Natural killer cell treated with Interleukin-12 subunit alpha and Interleukin-12 subunit beta and Interleukin-15 and Interleukin-18, amount 100 ng/mL, for 72 hours (primary cell): ENCODE measurements at places on chromosomes 3 and 15. TPM values are rescaled to one million over a fixed set of nuclear protein-coding genes. Genes with fewer than 3 reads are reported as not detected.

DNA sequence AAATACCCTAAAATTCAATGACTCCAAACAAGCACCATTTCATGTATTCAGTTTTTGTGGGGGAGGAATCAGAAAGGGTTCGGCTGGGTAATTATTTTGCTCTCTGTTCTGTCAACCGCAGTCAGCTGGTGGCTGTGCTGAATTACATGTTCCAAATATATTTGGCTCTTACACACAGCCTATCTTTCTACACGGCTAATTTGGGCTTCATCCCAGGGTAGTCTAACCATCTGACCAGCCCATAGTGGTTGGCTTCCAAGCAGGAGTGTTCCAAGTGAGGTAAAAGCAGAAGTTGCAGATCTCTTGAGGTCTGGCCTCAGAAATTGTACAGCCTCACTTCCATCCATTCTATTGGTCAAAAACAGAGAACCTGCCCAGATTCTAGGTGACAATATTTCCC lies 760.8 kb upstream of the SEMA6D start:
- no peak for DNase-seq
- no peaks in the 10 kb centered on the region for H3K4me1 ChIP-seq
- no peaks in the 10 kb centered on the region for H3K27me3 ChIP-seq
- H3K27ac ChIP-seq, result no peak overlapping the region

GRCh38 chr15:38320181-38320580 lies 67.5 kb downstream of the SPRED1 start:
- H3K27ac ChIP-seq, result no peak overlapping the region
- no peaks in the 10 kb centered on the region for H3K27me3 ChIP-seq
- H3K4me3 ChIP-seq, result no peak overlapping the region
- DNase-seq, result no peak
- no peaks in the 10 kb centered on the region for H3K4me1 ChIP-seq
- H3K36me3 ChIP-seq, result no peaks in the 10 kb centered on the region

- H3K27me3 ChIP-seq, result peaks cover 9% of the 10 kb centered on the region
- no peak overlapping the region for H3K4me3 ChIP-seq
- H3K27ac ChIP-seq, result no peak overlapping the region
- no peaks in the 10 kb centered on the region for H3K36me3 ChIP-seq
- H3K4me1 ChIP-seq, result no peaks in the 10 kb centered on the region
Observed at GRCh38 chr3:197577366-197578074, 21.8 kb upstream of the BDH1 start.

DNA sequence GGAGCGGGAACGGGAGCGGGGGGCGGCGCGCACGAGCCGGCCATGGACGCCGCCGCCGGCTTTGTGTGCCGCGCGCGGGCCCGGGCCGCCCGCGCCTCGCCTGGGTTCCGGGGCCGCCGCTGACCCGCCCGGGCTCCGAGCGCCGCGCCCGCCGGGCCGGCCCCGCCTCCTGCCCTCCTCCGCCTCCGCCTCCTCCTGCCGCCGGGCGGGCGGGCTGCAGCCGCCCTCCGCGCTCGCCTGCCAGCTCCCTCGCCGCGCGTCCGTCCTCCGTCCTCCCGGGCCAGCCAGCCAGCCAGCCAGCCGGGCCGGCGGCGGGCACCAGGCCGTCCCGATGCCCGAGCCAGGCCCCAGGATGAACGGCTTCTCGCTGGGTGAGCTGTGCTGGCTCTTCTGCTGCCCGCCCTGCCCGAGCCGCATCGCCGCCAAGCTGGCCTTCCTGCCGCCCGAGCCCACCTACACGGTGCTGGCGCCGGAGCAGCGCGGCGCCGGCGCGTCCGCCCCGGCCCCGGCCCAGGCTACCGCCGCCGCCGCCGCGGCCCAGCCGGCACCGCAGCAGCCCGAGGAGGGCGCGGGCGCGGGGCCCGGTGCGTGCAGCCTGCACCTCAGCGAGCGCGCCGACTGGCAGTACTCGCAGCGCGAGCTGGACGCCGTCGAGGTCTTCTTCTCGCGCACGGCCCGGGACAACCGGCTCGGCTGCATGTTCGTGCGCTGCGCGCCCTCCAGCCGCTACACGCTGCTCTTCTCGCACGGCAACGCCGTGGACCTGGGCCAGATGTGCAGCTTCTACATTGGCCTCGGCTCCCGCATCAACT lies at the start of gene ABHD17C:
Gene ABHD17C (plus strand): TSS at position 212 of the 812 bp plus-strand sequence. CDS start 120 bp downstream, at position 332.
- H3K4me1 ChIP-seq, result peaks cover 25% of the 10 kb centered on the region
- H3K27ac ChIP-seq, result peak within 1 kb of the TSS; percentile 56
- H3K27me3 ChIP-seq, result no peaks in the 10 kb centered on the region
- peak; percentile 68 for DNase-seq
- H3K36me3 ChIP-seq, result no peaks in the 10 kb centered on the region
- peak within 1 kb of the TSS; percentile 92 for H3K4me3 ChIP-seq

GRCh38 chr3:47130557-47130956 lies 33.4 kb downstream of the SETD2 start:
- peaks cover 45% of the 10 kb centered on the region for H3K4me1 ChIP-seq
- no peak for DNase-seq
- no peak overlapping the region for H3K27ac ChIP-seq
- H3K36me3 ChIP-seq, result no peaks in the 10 kb centered on the region

DNA sequence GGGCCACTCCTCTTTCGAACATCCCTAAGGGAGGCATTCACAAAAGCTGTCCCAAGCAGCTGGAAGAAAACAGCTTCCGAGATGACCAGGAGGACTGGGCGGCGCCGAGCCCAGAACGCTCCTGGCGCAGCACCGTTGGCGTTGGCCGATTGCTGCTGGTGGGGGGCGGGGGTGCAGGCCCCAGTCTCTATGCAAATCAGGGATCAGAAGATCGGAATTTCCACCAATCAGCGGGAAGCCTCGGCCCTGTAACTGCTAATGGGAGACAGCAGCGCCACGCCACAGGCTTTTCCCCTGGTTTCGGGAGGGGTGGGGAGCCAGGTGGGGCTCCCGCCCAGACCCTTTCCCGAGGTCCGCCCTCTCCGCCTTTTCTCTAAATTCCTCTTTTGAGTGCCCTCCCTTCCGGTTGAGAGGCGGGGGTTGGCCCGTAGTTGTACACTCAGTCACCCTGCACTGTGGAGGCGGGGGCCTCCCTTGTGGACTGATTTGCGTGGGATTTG lies 27.0 kb downstream of the HMCES start:
- H3K4me1 ChIP-seq, result peaks cover 15% of the 10 kb centered on the region
- no peaks in the 10 kb centered on the region for H3K27me3 ChIP-seq
- DNase-seq, result no peak
- H3K27ac ChIP-seq, result no peak overlapping the region
- H3K4me3 ChIP-seq, result peak overlapping the region; percentile 10

DNA sequence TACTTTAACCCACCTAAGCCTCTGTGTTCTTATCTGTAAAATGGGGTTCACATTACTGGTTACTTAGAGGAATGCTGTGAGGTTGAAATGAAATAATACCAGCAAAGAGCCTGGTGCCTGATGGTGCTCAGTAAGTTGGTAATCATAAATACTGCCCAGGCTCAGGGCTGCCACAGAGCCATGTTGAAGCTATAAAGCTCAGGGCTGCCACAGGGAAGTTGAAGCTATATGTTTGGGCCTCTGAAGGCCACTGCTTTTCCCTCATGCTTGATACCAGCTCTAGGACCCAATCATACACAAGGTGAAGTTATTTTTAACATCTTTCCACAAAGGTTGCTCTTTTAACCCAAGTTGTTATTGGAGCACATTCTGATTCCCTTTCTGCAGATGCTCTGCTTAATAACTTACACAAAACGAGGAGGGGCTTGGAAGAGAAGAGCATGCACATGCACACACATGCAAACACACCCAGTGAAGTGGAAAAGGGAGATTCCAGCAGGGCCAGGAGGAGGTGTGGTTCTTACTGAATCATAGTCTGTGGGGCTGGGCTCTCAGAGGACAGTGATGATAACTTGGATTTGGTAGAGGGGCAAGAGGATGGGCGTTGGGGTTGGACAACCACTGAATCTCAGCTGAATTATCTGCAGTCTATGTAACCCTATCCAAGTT lies 17.4 kb downstream of the PARP14 start:
- no peak overlapping the region for H3K4me3 ChIP-seq
- H3K36me3 ChIP-seq, result peaks cover 49% of the 10 kb centered on the region
- no peaks in the 10 kb centered on the region for H3K27me3 ChIP-seq
- peaks cover 34% of the 10 kb centered on the region for H3K4me1 ChIP-seq

GRCh38 chr3:126671521-126671920 lies 16.6 kb upstream of the TXNRD3 start:
- H3K4me3 ChIP-seq, result peak overlapping the region; percentile 8
- peaks cover 8% of the 10 kb centered on the region for H3K36me3 ChIP-seq
- peaks cover 6% of the 10 kb centered on the region for H3K4me1 ChIP-seq
- H3K27me3 ChIP-seq, result peaks cover 9% of the 10 kb centered on the region
- H3K27ac ChIP-seq, result no peak overlapping the region

GRCh38 chr3:177147790-177148189 lies 49.5 kb downstream of the TBL1XR1 start:
- H3K4me3 ChIP-seq, result no peak overlapping the region
- no peaks in the 10 kb centered on the region for H3K36me3 ChIP-seq
- H3K27ac ChIP-seq, result no peak overlapping the region
- H3K27me3 ChIP-seq, result no peaks in the 10 kb centered on the region

- peaks cover 23% of the 10 kb centered on the region for H3K27me3 ChIP-seq
- no peak overlapping the region for H3K27ac ChIP-seq
- no peak for DNase-seq
- H3K4me3 ChIP-seq, result peak overlapping the region; percentile 80
- no peaks in the 10 kb centered on the region for H3K36me3 ChIP-seq
- H3K4me1 ChIP-seq, result peaks cover 17% of the 10 kb centered on the region
Observed at GRCh38 chr15:78810362-78811123, 721 bp downstream of the ADAMTS7 start.

DNA sequence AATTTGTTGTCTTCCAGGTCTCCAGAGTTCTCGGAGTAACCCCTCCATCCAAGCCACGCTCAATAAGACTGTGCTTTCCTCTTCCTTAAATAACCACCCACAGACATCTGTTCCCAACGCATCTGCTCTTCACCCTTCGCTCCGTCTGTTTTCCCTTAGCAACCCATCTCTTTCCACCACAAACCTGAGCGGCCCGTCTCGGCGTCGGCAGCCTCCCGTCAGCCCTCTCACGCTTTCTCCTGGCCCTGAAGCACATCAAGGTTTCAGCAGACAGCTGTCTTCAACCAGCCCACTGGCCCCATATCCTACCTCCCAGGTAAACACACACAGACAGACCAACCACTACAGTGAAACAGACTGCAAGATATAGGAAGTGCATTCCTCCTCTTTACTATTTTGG lies 87.9 kb upstream of the BLM start:
- no peak overlapping the region for H3K27ac ChIP-seq
- no peak overlapping the region for H3K4me3 ChIP-seq
- no peaks in the 10 kb centered on the region for H3K27me3 ChIP-seq
- H3K4me1 ChIP-seq, result peaks cover 4% of the 10 kb centered on the region
- H3K36me3 ChIP-seq, result peaks cover 17% of the 10 kb centered on the region
- no peak for DNase-seq

The PTX3 gene
- not detected for total RNA-seq

The NGRN gene
- total RNA-seq, result 36.5 TPM

The CASR gene
- not detected for total RNA-seq

The ANO10 gene
- total RNA-seq, result 11.8 TPM

The TRPM1 gene
- not detected for total RNA-seq

The ACSBG1 gene
- 0.31 TPM for total RNA-seq

The GXYLT2 gene
- not detected for total RNA-seq
